ENCODE measurements at places on chromosomes 5 and 9.

DNA sequence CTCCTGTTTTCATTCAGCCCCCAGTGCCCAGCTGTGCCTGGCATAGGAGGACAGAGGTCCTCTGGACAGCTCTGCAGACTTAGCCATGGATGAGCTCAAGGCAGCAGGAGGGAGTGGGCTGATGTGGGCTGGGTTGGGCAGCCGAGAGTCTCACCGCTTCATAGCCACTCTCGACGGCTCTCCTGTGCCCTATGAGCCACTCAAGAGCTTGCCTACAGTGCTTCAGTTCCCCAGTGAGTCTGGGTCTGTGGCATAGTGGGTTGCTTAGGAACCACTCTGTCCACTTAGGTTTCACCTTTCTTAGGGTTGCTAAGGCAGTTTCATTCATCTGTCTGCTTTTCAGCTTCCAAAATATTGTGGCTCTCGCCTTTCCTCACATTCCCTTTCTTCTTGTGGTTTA, 296.8 kb downstream of the ICE1 start:
- no peak for DNase-seq

DNA sequence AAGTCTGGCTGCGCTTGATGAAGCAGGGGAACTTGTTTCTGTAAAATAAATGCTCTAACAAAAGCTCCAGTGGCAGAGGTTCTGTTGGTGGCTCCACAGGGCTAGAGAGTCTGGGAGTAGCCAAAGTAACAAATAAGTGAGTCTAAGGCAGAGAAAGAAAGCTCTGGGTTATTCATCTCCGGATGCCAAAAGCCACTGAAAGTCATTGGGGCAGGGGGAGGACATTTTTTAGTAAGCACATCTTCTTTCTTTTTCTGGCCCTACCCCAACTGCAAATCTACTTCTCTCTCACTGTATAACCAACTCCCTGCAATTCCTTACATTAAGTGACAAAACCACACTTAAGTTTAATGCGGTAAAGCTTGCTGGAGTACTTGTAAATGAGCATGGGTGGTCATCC, 141.6 kb downstream of the INSYN2B start:
- no peak for DNase-seq

DNA sequence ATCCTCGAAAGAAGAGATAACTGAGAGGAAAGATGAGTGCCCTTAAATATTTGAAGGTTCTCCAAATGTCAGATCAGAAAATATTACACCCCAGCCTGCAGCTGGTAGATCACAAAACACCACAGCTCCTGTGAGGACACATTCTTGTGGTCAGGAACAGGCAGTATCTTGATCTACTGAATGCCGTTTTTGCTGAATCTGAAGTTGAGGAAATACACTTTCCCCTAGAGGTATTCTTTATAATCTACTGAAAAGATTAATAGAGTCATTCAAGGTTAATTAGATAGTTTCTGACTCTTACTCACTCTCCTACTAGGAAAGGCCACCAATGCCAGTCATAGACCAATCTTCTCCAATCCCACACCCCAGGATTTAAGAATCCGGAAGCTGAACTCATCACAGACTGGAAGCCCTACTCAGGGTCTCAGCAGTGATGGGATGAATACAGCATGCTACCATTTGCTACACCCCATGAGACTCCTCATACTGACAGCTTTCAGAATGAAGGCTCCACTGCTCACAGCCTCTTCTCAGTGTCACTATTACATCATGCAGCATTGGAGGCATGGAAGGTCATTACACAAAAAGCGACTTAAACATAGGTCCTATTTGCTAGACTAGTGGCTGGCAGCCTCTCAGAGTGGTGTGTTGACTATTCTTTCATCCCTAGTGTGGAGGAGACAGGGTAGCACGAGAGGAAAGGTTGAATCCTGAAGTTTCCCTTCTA, 143.9 kb upstream of the SLC1A3 start:
- DNase-seq = no peak

GRCh38 chr5:79720096-79720495, 30.5 kb downstream of the CMYA5 start:
- DNase-seq = no peak

DNA sequence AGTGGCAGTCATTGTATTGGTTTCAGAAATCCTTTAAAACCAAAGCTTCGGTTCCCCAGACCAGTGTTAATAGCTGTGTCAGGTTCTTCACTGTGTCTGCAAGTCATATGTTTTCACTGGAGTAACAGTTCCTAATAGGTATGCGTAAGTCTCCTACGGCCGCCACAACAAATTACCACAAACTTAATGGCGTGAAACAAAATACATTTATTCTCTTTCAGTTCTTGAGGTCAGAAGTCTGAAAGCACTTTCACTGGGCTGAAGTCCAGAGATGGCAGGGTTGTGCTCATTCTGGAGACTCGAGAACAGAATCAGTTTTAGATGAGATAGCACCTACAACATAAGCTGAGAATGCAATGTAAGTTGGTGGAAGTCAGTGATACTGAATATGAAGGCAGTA, 556.2 kb downstream of the TLE4 start:
- no peak for DNase-seq

- peak; percentile 23 for DNase-seq
Measured at GRCh38 chr5:154756009-154756867, 1.1 kb downstream of the LARP1 start.

DNA sequence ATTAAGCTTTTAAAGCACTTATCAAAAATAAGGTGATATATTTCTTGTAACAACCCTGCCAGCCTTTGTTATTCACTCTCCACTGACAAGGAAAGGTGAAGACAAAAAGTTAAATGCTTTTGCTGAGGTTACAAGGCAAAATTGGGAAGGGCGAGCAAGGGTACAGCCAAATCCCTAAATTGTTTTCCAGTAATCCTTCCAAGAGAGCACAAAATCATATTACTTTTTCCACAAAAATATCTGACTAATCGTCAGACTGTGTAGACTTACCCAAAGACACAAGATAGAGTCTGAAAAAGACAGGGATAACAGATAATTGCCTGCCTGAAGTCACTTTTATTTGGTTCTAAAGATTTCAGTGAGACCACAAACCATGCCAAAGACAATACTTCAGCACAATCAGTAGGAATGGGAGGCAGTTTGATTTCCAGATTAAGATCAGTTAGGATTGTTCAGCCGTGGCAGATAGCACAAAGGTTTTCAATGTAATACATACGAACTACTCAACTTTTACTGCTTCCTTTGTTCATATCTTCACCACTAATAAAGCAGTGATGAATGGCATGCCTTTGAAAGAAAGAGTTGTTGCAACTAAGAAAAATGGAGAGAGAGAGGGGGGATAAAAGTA, 383.8 kb upstream of the TUSC1 start:
- no peak for DNase-seq

DNA sequence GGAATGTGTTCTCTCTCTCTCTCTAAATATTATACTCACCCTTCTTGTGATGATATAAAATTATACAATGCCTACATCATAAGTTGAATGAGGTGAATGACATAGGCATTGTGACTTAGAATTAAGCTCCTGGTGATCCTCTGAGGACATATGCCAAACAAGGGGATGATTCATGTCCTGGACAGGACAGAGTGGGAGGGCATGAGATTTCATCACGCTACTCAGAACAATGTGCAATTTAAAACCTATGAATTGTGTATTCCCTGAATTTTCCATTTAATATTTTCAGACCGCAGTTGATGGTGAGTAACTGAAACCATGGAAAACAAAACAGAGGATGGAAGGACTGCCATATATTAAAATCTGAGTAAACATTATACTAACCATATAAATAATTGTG, 782.2 kb upstream of the NUDT12 start:
- no peak for DNase-seq

DNA sequence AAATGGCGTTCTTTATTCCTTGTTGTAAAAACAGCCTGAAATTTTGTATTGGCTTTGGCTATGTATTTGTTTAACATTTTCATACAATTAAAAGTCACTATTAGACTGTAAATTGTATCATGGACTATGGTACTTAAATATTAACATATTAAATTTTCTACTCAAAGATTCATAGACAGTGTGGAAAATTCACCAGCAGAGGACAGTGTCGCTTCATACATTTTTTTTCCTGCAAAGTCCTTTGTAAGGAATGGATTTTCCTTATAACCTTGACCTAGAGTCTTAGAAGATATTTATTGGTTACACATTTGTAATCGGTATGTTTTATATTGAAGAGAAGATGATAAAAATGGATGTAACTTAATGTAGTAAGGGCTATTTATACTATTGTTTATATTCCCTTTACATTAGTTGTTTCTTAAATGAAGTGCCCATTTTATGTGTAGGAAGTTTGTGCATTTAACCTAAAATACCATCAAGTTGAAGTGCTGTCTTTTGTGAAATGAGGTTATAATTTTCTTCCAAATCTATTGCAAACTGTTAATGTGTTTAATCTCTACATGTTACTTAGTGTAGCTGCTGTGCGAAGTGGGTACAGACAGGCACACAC, 150.1 kb downstream of the KDM4C start:
- no peak for DNase-seq

DNA sequence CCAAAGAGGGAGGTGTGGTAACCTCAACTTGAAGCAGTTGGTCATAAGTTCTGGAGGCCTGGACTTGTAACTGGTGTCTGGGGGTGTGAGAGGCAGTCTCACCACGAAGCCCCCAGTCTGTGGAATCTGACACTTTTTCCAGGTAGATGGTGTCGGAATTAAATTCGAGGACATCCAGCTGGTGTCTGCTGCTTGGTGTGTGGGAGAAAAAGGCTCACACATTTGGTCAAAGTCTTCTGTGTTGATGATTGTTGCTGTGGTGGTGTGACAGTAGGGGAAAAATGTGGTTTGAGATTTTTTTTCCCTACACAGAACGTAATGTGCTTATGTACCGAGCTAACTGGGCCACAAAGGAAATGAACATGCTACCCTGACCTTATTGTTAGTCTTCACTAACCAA, 251.9 kb downstream of the MAT2B start:
- DNase-seq = no peak

DNA sequence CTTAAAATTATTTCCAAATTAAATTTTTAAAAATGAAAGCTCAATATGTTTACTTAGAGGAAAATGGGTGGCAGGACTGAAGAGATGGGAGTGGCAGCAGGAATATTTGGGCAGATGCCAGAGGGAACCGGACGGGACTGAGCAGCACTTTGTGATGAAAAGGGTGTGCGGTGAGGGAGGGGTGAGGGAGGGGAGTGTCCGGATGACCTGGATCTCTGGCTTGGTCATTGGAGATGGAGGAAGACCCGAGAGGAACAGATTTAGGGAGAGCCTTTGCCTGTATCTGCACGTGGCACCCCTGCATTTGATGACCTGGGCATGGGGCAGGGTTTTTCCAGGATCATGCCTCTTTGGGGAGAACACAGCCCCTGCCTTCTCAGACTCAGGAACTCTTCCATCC, 201.1 kb upstream of the MVB12B start:
- DNase-seq = no peak

GRCh38 chr9:20804489-20805250, 120.6 kb downstream of the FOCAD start:
- no peak for DNase-seq

DNA sequence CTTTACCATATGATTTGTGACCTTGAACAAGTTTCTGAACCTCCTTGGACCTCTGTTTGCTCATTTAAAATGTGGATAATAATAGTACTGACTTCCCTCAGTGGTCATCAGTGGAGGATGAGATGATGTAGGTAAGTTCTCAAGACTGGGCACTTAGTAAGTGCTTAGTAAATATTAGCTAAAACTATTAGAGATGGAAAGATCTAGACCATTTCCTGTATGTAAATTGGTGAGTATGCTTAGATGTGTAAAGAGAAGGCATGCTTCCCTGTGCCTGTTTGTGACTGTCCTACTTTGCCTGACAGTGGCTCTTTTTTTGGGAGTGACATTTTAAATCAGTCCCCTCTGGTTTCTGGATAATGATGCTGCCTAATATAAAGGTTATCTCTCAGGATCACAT, 288.1 kb downstream of the GABRB2 start:
- no peak for DNase-seq

DNA sequence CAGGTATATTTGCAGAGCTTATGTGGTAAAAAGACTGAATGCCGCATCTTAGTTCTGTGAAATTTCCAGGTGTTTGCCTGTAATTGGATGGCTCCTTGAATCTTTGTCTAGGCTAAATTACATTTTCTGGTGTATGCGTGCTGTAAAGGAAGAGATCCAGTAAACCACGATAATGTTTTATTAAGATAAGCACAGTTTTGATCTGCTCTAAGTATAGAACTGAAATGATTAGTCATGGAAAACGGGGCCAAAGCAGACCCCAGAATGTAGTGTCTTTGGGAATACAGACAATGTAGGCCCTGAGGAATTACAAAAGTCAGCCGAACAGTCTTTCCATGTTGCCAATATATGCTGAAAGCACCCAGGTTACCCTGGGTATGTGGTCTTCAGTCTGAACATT, 257.3 kb downstream of the FANCC start:
- DNase-seq = no peak

GRCh38 chr5:180791611-180792213, 10.9 kb downstream of the MGAT1 start:
- DNase-seq = peak; percentile 11

DNA sequence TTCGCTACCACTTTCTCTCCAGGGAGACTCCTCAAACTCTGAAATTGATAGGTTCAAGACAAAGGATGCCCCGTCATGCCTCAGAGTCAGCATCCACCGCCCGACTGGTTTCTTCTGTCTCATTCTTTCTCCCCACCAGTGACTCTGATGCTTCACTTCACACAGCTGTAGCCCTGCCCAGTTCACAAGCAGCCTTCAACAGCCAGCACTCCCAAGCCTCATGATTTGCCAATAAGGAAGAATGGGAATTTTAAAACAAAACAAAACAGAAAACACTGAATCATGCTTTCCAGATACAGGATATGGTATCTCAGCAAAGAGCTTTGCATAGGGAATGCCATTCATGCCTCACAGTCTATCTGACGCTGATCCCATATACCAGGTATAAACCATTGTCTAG, 371.2 kb upstream of the RORB start:
- no peak for DNase-seq

- DNase-seq = no peak
Measured at GRCh38 chr5:159362220-159362619, 31.9 kb upstream of the IL12B start.

DNA sequence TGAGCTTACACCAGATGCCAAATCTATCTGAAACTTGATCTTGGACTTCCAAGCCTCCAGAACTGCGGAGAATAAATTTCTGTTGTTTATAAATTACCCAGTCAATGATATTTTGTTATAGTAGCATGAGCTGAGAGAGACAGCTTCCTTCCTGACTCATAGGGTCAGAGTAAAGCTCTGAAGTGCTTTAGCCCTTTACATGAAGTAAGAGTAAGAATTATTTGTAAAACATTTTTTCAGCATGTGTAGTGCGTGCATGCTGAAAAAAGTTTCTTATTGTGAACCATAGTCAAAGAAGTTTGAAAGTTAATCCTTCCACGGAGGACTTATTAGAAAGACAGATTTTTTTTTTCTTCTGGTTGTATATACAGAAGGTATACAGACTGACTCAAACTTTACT, 172.4 kb downstream of the DMRT2 start:
- DNase-seq = no peak

- no peak for DNase-seq
Measured at GRCh38 chr5:75050415-75050814, 1.9 kb downstream of the GCNT4 start.

- DNase-seq = no peak
Measured at GRCh38 chr9:69919461-69920061, 98.9 kb downstream of the CFAP95 start.

- no peak for DNase-seq
Measured at GRCh38 chr9:70324963-70325362, 66.2 kb downstream of the SMC5 start.

- DNase-seq = no peak
Measured at GRCh38 chr5:59661954-59662615, 231.4 kb downstream of the PDE4D start.
